ENCODE measurements at places on chromosomes 13 and 19.

GRCh38 chr13:73096638-73097037 lies 37.8 kb downstream of the KLF5 start:
- DNase-seq: peak; percentile 6

GRCh38 chr13:27783111-27783510 lies 9.2 kb upstream of the GSX1 start:
- no peak for DNase-seq

- peak; percentile 91 for DNase-seq
Measured at GRCh38 chr19:48553676-48554384, 1.9 kb downstream of the SULT2B1 start.

DNA sequence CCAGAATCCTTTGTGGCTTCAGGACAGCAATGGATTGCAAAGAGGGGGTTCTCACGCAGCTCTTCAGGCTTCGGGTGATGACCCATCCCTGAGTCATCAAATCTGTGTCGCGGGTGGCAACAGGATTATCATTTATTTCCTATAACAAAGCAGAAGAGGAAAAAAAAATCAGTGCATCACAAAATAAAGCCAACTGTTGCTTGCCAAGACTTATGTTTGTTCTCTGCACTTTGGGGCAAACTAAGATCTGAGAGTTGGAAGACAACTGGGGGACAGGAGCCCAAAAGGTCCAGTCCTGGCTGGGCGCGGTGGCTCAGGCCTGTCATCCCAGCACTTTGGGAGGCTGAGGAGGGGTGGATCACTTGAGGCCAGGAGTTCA lies 6.4 kb downstream of the GNA15 start:
- DNase-seq: peak; percentile 93

GRCh38 chr19:2283835-2284507 lies 2.0 kb upstream of the PEAK3 start:
- DNase-seq: no peak

DNA sequence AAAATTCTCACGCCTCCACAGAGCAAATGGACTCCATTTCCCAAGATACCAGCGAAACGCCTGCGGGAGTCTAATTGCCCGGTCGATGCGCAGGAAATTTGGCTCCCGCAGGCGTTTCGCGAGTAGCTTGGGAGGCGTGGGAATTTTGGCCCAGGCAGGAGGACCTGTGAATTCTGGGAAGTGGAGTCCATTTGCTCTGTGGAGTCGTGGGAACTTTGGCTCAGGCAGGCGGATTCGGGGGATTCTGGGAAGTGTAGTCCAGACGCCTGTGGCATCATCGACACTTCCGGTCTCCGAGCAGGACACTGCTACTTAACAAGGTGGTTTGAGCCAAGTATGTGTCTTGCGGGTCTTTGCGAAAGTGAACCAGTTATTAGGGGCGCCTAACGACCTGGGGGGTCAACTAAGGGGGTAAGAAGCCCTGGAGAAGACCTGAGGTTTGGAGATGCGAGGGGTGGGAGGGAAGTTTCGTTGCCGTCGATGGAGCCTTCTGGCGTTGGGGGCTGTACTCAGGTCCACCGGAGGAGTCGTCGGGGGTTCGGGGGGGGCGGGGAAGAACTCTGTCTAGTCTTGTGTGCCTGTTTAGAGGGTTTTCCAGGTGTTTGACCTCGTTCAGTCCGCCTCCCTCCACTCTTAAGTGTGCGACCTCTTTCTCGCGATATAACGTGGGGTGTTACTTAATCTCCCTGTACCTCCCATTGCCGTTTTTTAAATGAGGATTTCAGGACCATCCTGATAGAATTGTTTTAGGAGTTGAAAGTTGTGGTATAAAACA lies at the start of gene ZNF155:
Gene ZNF155, plus strand, starts transcription at position 277 of the 775 bp plus-strand sequence. CDS start 4,356 bp downstream, outside the sequence.
- peak; percentile 98 for DNase-seq

- DNase-seq: peak; percentile 30
Measured at GRCh38 chr19:6590258-6590826, 608 bp downstream of the CD70 start.

- no peak for DNase-seq
Measured at GRCh38 chr19:31937983-31938382, 407.4 kb upstream of the ZNF507 start.

Data from A172 (cell line).